Activated CD4-positive, alpha-beta T cell treated with anti-CD3 and anti-CD28 coated beads, Interleukin-10, Interleukin-2, amounts not matched to agents 100 ng/mL and 50 ng/mL, durations not matched to agents 16 hours and 8 hours (primary cell): ENCODE measurements at places on chromosomes 6 and 20.

DNA sequence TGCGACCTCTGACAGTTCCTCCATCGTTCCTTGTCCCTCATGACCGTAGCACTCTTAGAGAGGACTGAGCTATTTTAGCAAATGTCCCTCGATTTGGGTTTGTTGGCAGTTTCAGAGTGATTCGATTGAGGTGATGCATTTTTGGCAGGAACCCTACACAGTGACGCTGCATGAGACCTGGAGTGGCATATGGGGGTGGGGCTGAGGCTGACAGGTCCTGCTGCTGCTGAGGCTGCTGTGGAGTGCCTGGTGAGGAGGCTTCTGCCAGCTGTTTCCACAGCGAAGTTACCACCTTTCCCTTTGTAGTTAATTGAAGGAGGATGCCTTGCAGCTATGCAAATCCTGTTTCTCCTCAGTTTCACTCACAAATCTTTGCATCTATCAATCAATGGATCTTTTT, 19.8 kb downstream of the PXDC1 start:
- DNase-seq: no peak

- no peak for DNase-seq
Observed at GRCh38 chr20:22548040-22548439, 36.3 kb downstream of the FOXA2 start.

GRCh38 chr6:150076196-150076893, 7.4 kb upstream of the ULBP3 start:
- DNase-seq: peak; percentile 48

DNA sequence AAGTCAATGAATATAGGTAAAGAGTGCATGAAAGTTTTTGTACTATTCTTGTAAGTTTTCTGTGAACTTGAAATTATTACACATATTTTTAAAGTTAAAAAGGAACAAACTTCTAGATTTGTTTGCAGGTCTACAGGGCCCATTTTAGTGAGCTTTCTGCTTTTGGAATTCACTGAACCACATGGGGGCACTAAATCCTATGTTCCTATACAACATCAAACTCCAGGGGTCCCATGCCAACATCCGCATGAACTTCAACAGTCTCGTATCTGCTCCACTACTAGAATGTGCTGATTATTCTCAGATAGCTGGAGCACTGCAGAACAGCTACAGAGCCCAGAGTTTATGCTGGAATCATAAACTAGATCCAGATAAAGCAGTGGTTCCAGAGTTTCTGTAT, 347.9 kb upstream of the SPTLC3 start:
- DNase-seq: no peak

- DNase-seq: no peak
Observed at GRCh38 chr6:43870660-43871061, 100.7 kb downstream of the VEGFA start.

GRCh38 chr20:64109831-64110391, 2.5 kb upstream of the NPBWR2 start:
- no peak for DNase-seq
